Stimulated activated CD4-positive, alpha-beta T cell treated with anti-CD3 and anti-CD28 coated beads, Interleukin-2, amount 100 ng/mL, for 24 hours (primary cell): ENCODE measurements at places on chromosomes 1 and 21.
A peak's percentile ranks its signal among the peaks of the same experiment; 100 is the strongest.

- peak; percentile 37 for DNase-seq
Measured at GRCh38 chr1:33137800-33138199, 44.0 kb downstream of the TRIM62 start.

DNA sequence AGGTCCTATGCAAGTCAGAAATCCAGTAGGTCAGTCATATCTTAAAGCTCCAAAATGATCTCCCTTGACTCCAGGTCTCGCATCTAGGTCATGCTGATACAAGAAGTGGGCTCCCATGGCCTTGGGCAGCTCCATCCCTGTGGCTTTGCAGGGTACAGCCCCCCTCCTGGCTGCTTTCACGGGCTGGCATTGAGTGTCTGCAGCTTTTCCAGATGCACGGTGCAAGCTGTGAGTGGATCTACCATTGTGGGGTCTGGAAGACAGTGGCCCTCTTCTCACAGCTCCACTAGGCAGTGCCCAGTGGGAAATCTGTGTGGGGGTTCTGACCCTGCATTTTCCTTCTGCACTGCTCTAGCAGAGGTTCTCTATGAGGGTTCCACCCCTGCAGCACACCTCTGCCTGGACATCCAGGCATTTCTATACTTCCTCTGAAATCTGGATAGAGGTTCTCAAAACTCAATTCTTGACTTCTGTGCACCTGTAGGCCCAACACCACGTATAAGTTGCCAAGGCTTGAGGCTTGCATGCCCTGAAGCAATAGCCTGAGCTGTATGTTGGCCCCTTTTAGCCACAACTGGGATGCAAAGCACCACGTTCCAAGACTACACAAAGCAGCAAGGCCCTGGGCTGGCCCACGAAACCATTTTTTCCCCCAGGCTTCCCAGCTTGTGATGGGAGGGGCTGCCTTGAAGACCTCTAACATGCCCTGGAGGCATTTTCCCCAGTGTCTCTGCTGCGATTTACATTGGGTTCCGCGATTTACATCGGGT lies 472.7 kb downstream of the NPHP4 start:
- DNase-seq: no peak

DNA sequence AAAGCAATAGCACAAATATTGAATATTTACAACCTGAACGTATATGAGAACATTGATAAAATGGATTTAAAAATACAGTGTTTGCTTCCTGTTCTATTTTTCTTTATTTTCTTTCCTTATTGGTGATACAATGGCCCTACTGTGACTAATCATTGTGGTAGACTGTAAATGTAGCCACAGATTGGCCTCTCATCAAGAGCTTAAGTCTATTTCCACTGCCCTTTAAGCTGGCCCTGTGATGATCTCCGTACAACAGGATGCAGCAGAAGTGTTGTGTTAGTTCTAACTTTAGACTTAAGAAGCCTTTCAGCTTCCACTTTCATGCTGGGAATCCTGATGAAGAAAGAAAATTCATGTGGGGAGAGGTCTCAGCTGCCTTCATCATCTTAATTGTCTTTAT lies 285.6 kb upstream of the B3GALT2 start:
- DNase-seq: no peak

- no peak for DNase-seq
Measured at GRCh38 chr1:12279003-12279402, 49.2 kb downstream of the VPS13D start.

DNA sequence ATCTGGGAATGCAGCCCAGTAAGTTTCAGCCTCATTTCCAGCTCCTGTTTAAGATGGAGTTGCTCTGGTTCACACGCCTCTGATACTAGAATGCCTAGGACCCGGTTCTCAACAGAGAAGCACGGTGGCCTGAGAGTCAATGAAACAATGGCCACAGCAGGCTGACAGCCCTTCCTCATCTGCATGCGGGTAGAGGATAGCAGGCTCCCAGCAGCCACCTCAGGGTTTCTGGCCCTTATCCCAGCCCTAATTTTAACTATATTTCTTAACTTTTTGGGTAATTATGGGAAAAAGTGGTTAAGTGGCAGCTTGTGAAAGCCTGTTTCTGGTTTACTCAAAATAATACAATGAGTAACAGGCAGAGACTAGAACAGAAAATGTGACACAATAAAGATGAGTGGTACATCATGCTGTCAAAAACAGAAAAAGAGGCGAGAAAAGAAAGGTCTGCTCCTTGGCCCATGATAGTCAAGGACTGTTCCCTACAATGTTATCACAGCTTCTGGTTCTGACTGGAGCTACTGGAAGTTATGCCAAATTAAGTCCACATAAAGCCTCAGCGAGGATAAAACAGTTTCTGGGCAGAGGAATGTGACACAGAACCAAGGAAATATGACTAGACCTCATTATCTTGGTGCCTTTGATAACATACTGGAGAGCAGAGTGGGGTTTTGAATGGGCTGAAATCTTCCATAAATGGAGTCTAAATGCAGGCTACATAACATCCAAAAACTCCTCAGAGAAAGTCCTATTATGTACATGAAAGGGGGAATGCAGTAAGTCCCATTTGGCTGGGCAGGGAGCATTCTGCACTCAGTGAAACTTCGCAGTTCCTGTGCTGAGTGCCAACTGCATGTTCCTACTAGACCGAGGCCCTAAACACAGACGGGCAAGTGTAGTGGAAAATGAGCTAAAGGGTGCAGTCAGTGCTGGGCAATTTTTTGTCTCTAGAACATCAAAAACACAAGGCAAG lies 92.1 kb downstream of the NIBAN1 start:
- DNase-seq: no peak

DNA sequence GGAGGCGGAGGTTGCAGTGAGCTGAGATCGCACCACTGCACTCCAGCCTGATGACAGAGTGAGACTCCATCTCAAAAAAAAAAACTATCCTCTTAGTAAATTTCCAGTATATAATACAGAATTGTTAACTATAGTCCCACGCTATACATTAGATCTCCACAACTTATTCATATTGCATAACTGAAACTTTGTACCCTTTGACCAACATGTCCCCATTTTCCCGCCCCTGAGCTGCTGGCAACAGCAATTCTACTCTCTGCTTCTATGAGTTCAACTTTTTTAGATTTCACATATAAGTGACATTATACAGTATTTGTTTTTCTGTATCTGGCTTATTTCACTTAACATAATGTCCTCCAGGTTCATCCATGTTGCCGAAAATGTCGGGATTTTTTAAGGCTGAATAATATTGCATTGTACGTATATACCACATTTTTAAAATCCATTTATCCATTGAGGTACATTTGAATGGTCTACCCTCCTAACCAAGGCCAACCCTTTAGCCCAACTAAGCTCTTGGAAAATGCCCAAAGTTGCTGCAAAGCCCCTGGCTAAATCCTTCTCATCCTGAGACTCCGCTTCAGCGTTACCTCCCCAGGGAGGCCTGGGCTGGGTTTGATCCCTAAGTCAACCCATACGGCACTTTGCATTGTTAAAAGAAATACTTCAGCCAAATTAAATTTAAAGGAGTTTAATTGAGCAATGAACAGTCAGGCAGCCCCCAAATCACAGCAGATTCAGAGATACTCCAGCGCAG lies 34.2 kb downstream of the NEK2 start:
- DNase-seq: no peak

GRCh38 chr1:87208931-87209330 lies 119.7 kb upstream of the LMO4 start:
- DNase-seq: no peak

DNA sequence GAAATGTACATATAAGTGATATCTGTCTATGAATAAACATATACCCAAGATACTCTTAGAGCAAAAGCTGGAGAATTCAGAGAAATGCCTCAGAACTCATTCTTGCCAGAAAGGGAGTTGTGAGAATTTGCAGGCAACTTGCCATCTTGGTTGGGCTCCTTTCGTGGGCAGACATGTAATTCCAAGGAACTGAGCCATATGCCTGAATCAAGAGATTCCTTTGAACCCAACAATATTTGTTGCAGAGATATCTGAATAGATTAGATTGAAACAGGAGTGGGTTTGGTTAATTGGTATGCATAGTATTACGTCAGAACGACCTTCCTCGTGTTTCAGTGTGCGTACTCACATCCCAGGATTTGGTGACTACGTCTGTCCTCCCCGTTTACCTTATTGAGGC lies 67.0 kb downstream of the TGFB2 start:
- no peak for DNase-seq

DNA sequence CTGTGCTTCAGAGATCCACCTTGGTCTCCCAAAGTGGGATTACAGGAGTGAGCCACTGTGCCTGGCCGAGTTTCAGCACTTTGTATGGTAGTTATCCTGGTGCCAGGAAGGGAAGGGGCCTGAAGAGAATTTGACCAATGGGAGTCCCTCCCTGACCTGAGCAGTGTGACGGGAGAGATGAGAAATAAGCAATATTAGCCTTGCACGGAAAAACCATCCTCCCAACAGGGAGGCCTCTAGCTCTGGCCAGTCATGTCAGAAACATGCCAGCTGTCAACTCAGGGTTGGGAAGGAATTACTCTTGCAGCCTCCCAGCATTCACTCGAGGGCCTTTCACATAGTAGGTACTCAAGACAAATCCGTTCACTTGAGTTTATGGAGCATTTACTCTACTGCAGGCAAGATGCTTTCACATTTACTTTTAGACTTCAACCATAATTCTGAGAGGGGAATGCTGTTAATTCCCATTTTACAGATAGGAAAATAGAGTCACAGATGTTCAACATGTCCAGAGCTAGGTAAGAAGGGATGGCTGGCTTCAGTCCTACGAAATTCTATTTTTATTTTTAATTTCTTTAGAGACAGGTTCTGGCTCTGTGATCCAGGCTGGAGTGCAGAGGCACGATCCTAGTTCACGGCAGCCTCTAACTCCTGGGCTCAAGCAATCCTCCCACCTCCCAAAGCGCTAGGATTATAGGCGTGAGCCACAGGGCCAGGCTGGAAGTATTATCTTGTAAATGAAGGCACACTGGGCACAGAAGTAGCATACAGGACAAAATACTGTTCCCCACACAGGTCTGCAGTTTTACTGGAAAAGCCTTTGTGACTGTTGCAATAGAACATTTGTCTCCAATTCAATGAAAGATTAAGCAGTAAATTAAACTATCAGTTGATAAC lies 3.2 kb upstream of the ATP13A2 start:
- DNase-seq: no peak

- DNase-seq: no peak
Measured at GRCh38 chr1:43576521-43576920, 45.8 kb downstream of the PTPRF start.

DNA sequence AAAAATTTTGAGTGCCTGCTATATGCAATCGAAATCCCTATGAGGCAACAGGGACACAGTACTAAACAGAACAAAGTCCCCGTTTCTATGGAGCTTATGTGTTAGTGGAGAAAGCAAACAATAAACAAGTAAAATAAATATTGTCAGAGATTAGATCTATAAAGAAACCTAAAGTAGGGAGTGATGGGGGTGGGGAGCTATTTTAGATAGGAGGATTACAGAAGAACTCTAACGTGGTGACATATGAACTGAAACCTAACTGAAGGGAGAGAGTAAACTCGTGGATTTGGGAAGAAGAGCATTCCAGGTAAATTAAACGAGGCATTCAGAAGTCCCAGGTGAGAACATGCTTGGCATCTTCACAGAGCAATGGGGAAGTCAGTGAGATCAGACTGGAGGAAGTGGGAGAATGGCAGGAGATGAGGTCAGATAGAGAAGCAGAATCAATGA lies 154.5 kb downstream of the DENND1B start:
- no peak for DNase-seq

DNA sequence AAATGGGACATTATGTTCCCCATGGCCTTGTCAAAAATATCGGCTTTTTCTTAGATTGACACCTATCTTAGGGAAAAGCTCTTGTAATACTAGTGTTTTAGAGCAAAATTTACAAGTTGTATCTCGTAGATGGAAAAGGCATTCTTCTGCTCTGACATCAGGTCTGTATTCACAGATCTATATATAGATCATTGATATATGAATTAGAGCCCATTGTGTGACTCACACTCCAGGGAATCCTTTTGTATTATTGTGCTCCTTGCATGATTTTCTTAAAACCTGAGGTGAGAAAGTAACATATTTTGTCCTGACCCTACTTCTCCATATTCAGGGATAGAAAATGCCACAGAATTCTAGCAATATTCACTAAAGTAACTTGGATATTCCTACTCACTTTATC lies 1160.8 kb upstream of the B3GALT2 start:
- no peak for DNase-seq

DNA sequence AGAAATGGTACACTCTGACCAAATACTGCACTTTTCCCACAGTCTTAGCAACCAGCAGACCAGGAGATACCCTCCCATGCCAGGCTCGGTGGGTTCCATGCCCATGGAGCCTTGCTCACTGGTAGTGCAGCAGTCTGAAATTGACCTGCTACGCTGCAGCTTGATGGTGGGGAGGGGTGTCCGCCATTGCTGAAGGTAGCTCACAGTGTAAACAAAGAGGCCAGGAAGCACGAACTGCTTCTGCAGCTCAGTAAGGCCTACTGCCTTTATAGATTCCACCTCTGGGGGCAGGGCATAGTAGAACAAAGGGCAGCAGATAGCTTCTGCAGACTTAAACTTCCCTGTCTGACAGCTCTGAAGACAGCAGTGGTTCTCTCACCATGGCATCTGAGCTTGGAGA lies 12.3 kb upstream of the IFI44L start:
- DNase-seq: no peak

DNA sequence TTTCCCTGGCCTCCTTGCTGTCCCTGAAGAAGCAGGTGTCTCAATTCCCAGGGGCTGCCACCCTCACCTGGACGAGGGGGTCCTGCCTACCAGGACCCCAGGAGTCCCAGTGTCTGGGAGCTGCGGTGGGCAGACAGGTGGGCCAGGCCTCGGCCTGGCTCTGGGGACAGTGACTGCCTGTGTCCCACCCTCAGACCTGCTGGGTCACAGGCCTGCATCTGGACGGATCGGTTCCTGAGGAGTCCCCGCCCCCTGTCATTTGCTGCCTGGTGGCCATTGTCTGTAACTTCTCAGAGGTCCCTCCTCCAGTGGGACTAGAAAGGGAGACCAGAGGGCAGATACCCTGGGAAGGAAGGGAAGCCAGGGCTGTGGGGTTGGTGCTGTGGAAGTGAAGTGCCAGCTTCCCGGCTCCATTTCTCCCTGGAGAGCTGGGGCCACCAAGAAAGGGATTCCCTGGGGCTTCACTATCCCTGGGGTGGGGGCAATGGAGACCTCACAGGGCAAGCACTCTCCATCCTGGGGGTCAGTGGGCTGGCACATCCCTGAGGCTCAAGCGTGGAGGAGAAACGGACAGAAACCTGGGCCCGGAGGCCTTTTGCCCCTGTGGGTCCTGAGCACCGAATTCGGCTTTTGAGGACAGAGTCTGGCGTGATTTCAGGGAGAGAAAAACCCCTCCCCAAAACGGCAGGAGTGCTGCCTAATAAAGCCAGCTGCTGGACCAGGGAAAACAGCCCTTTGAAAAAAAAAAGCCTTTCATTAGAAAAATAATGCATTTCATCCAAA lies 157.3 kb downstream of the PEX14 start:
- no peak for DNase-seq

- no peak for DNase-seq
Measured at GRCh38 chr21:46610018-46610701, 5.3 kb upstream of the S100B start.
